ENCODE measurements at places on chromosomes 7 and 10. TPM values are rescaled to one million over a fixed set of nuclear protein-coding genes. Genes with fewer than 3 reads are reported as not detected.

DNA sequence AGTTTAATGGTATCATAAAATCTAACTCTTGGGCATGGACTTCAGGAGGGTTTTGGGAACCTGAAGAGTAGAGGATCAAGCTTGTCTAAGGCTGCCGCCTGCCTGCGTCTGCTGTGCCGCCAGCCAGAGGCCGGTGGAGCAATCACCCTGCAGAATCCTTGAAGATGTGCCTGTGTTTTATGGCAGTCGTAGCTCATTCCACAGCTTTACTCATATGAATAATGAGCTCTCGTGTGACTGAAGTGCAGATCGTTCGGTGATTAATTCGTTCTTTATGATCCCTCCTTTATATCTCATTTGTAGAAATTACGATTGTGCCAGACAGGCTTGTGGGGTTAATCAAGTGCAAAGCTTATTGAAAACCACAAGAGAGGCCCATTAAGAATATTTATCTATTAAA is 100.8 kb downstream of the ACTR3B start:
- no peak for DNase-seq

DNA sequence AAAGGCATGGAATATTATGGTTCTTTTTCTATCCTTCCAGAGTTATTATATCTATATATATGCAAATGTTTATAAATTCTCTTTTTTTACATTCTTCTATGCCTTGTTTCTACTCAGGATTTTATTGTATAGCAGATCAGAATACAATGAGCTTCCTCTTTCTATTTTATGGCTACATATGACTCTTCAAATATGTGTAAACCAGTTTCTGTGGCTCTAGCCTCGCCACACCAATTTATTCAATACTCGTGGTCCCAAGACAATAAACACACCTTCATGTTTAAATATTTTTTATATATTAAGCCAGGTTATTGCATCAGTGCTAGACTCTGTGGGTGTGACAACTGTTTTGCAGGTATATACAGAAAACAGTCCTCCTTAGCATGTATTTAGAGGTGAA is 237.5 kb upstream of the MKLN1 start:
- DNase-seq = no peak

GRCh38 chr10:54402576-54402975 is 398.5 kb downstream of the PCDH15 start:
- DNase-seq = no peak

DNA sequence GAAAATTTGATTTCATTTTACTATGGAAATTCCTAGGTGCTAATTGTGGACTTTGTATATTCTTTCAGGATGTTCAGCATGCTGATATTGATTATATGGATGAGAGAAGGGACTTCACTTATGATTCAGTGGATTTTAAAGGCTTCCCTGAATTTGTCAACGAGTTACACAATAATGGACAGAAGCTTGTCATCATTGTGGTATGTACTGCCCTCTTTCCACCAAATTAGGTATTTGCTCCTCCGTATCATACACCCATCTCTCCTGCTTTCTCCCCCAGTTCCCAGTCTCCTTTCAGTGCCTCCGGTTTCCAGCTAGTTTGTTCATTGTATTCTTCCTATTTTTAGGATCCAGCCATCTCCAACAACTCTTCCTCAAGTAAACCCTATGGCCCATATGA is 34.6 kb downstream of the MGAM start:
- no peak for DNase-seq

GRCh38 chr7:22256541-22257096 is 100.3 kb downstream of the RAPGEF5 start:
- DNase-seq = no peak

- DNase-seq = no peak
Measured at GRCh38 chr7:37740398-37740797, 56.8 kb downstream of the GPR141 start.

GRCh38 chr7:142750321-142750938 is 1.2 kb downstream of the PRSS1 start:
- no peak for DNase-seq

DNA sequence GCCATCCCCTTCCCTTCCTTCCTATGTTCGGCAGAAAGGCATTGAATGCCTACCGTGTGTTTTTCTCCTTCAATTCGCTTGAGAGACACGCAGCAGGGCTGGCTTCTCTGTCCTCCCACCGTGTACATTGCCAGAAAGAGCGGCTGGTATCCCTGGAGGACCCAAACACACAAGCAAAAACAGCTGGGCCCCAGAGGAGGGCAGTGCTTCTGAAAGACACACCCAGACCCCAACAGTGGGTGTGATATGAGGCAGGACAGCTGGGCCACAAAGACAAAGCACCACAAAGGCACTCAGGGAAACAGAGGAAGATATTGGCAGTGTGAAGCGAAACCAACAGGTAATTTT is 133.1 kb upstream of the SH2B2 start:
- no peak for DNase-seq

DNA sequence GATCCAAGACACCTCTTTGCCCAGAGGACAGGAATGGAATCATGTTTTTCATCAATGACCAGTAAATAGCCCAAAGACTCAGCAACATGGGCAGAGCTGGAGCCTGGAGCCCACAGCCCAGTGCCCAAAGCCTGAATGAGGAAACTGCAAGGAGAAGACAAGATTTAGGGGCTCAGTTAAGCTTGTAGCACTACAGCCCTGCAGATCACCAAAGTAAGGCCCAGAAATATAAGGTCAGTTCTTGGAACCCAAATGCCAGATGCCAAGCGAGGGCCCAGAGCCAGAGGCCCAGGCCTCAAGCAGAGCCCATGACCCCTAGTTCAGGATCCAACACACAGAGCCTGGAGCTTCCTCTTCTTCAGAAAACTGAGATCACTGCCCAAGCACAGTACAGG is 32.4 kb downstream of the MBL2 start:
- no peak for DNase-seq

- no peak for DNase-seq
Measured at GRCh38 chr10:132414402-132415016, 17.5 kb downstream of the PWWP2B start.

Gene GNB2
- 114 TPM for polyA plus RNA-seq

Gene PIK3CG
- polyA plus RNA-seq = 0.02 TPM

Gene ADCYAP1R1
- not detected for polyA plus RNA-seq

Gene PRKG1
- polyA plus RNA-seq = 16.0 TPM

Data from AG04450 (cell line).